ENCODE measurements at places on chromosomes 4 and X.

DNA sequence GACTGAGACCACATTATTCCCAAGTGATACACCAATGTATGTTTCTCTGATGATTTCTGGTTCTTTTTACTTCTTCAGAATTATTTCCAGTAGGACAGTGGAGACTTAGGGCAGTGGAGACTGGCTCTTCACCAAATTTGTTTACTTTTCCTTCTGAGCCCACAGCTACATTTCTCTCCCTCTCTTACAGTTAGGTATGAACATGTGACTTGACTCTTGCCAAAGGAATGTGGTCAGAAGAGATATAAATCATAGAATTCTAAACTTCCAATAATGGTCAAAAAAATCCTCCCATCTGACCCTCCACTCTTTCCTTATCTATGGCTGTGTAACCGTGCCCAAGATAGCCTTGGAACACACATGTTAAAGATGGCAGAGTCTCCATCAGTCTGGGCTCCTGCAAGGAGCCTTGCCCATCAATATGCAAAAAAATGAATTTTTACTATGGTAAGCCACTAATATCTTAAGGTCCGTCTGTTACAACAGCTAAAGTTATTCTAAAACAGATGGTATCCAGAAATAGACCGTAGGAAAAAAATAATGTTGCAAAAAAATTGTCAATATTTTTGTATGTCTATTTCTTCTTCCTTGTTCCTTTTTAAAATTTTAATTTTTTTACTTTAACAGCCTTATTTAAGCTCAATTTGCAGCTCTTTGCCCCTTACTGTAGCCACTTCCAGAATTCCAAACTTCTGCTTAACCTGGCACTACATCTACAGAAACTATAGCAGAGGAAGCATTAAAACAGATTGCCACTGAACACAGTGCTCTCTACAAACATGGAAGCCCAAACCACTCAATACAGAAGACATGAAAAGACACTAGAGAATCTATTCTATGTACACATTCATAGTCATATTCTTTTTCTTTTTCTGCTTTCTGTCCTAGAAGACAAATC, 260.7 kb downstream of the COL25A1 start:
- no peak for DNase-seq

DNA sequence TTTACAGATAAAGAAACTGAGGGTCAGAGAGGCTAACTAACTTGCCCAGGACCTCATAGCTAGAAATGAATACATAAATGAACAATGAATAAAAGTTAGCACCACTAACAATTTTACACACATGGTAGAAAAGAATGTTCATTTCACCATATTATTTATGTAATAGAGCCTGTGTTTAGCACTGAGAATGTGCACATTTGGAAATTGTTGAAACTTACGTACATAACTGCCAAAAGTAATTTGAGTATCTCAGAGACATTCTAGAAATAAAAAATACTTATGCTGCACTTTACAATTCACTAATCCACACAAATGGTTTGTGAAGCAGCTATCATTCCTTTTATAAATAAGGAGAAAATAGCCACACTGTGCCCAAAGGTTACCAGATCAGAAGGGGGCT, 9.9 kb downstream of the CASK start:
- no peak for DNase-seq

GRCh38 chrX:130878350-130879341, 24.4 kb downstream of the ENOX2 start:
- no peak for DNase-seq

DNA sequence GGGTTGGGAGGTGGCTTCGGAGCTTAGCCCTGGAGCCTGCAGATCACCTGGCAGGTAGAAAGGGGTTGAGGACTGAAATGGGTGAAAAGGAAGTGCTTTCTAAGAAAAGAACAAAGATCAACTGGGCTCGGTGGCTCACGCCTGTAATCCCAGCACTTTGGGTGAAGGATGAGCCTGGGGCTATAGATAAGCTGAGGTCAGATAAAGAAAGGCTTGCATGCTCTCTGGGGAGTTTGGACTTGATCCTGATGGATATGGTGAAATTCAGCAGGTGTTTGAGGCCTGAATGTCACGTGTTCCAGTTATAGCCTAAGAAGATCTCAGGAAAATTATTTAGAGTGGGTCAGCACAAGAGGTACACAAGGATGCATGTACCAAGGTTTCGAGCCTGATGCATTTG, 40.8 kb downstream of the SLC34A2 start:
- DNase-seq: no peak

DNA sequence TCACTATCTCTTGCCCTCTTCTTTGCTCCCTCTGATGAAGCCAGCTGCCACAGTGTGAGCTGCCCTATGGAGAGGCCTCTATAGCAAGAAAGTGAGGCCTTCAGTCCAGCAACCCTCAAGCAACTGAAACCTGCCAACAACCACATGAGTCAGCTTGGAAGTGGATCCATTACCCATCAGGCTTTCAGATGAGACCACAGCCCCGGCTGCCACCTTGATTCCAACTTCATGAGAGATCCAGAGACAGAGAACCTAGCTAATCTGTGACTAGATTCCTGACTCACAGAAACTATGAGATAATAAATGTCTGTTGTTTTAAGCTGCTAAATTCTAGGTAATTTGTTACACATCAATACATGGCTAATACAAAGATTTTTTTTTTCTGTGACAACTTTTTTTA, 20.4 kb upstream of the WAS start:
- DNase-seq: no peak

DNA sequence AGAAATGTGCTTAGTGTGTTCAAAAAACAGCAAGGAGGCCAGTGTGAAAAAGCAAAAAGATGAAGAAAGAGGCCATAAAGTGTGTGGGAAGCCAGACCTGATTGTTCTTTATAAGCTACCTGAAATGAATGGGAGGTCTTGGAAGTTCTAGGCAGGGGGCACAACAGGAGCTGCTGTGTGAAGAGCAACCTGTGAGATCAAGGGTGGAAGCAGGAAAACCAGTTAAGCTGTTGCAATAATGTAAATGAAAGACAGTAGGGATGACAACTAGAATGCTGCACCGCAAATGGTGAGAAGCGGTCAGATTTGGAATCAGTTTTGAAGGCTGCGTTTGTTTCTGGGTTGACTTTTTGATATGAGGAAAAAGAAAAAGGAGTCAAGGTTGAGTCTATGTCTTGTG, 123.5 kb downstream of the TMEM144 start:
- no peak for DNase-seq

DNA sequence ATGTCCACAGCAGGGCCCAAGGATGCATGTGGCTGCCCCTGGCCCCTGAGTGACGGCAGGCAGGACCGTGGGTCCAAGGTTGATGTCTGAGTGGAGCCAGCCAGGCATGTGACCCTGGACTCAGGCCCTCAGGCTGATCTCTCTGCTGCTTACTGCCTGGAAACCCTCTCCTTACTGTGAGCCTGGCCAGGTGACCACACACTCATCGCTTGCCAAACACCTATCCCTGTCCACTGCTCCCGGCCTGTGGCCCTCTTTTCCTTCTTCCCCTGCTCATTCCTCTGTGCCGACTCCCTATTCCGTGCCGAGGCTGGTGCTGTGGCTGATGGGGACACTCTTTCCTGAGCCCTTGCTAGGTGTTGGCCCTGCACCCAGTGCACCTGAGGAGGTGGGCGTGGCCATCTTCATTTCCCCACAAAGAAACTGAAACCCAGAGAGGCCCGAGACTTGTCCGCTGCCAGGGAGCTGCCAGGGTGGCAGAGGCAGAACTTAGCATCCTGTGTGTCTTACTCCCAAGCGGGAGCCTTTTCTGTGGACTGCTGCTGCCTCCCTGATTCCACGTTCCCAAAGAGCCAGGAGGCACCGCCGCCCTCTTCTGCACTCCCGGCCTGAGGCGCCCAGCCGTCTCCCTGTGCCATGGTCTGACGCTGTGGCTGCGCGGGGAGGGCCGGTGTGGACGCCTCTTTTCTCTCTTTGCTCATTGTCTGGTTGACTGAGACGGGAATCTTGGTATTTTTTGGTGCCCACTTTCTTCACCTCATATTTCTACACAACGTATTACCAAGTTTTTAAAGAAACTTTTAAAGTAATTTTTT, 11.2 kb upstream of the RNF4 start:
- no peak for DNase-seq

GRCh38 chr4:174228988-174229387, 54.5 kb downstream of the FBXO8 start:
- DNase-seq: no peak

DNA sequence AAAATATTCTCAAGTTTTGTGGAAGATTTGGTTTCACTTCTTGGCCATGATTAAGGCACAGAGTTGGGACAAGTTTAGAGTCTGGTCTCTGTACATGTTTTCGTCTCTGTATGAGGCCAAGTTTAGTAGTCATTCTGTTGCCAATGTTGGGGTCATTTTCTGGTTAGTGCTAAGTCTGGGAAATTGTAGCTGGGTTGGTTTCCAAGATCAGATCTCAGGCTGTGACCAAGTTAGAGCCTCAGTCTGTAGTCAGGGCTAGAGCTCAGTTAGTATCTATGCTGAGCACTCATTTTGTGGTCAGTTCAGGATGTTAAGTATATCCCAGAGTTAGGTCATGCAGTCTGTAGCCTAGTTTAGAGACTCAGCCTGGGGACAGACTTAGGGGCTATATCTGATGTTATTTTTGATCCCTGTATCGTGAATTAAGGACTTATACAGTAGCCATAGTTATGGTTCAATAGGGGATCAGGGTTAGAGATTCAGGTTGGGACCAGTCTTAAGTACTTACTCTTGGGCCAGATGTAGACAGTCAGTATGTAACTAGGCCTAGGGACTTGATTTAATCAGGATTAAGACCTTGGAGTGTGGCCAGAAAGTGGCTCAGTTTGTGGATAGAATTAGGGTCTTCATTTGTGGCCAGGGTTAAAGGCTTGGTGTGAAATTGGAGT, 6.6 kb upstream of the ENOX2 start:
- no peak for DNase-seq

GRCh38 chrX:102934624-102935023, 2.4 kb upstream of the RAB40AL start:
- DNase-seq: no peak

GRCh38 chrX:104168127-104168526, 1.9 kb downstream of the FAM199X start:
- no peak for DNase-seq

DNA sequence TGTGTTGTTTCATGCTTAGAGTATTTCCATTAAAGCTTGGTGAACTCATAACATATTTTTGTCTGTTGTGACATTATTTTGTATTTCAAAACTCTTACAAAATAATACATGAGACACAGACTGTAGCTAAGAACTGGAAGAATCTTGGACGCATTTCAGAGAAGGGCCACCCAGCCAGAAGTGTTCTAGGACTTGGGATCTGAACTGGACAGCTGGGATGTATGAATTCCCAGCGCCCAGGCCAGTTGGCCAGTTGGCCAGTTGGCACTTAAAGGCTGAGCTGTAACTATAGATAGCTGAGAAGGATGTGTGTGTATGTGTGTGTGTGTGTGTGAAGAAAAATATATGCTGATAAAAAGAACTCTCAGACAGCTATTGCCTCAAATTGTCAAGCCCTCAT, 193.4 kb upstream of the GPR101 start:
- DNase-seq: no peak

GRCh38 chr4:123619895-123620294, 223.3 kb downstream of the SPRY1 start:
- no peak for DNase-seq

GRCh38 chr4:47824840-47825239, 13.0 kb downstream of the CORIN start:
- no peak for DNase-seq

GRCh38 chr4:82047731-82048130, 326.1 kb downstream of the HNRNPD start:
- no peak for DNase-seq

DNA sequence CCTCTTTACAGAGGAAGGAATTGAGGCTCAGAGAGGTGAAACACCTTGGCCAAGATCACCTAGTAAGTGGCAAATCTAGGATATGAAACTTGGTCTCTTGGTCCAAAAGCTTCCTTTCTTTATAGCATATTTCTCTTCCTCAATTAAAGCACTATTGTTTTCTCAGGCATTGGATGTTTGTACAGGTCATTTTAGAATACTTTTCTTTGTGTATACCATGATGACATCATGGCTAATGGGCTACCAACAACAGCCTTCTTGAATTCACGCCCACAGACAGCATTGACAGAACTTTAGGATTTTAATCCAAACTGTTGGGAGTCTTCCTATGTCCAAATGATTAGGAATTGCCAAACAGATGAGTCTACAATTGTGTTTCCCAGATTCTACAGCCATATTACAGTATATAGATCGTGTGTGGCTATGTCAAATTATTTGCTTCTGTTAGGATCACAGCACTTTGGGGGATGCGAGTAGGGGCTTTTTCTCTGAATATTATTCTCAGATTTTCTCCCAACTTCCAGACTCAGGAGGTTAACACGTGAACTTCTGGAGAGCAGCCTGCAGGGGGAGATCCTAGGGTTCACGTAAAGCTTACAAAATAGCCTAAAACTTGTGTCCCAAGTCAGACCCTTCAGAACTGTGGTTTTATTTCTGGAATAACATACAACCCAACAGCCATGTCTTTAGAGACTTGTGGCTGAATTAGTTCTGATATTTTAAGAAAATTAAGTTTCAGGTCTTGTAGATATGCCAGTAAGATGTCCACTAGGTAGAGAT, 191.8 kb downstream of the SHROOM3 start:
- DNase-seq: no peak

- no peak for DNase-seq
Measured at GRCh38 chr4:34046580-34046979, 2197.7 kb downstream of the ARAP2 start.

- no peak for DNase-seq
Measured at GRCh38 chr4:186739802-186740434, 16.3 kb upstream of the FAT1 start.

DNA sequence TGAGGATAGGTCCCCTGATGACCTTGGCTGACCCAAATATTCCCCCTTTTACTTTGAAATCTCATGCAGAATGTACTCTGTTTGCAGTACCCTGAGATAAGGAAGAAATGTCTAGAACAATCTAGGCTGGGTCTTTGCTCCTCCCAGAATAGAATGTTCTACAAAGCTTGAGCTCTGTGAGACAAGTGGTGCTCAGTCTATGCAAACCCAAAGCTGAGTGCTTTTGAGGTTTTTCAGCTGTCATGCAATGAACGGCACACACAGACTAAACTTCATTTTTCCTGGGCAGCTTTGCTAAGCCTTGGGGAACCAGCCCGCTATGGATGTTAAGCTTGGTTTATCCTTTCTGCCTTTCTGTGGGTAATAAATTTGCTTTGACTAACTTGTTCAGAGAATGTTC, 513.6 kb downstream of the FAT4 start:
- no peak for DNase-seq

DNA sequence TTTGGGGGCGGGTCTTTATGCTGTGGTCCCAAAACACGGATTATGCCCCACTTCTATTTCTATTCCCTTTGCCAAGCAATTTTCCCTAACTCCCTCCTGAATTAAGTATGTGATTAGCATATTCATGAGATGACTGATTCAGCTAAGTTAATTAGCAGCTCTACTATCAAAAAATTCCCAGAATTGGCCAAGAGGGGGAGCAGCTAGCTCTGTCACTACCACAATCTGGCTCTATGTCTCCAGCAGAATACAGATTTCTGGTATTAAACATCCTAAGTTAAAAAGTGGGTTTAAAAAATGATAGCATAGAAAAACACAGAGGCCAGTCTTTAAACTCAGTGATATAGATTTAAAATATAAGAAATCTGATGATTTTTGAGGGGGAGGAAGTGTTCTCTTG, 80.3 kb downstream of the GPC4 start:
- DNase-seq: no peak

- DNase-seq: no peak
Measured at GRCh38 chrX:116238093-116238492, 67.5 kb downstream of the AGTR2 start.

GRCh38 chr4:30443289-30443688, 276.9 kb upstream of the PCDH7 start:
- no peak for DNase-seq

Data from nucleus accumbens (tissue), 56 donors.